ENCODE measurements at places on chromosomes 2 and 18. TPM values are rescaled to one million over a fixed set of nuclear protein-coding genes. Genes with fewer than 3 reads are reported as not detected.

CNRIP1 gene
- 4.6 TPM for total RNA-seq

ITGB6 gene
- total RNA-seq = 24.3 TPM

DYNAP gene
- total RNA-seq = not detected

SH3RF3 gene
- 6.8 TPM for total RNA-seq

ABCB11 gene
- 0.12 TPM for total RNA-seq

POU3F3 gene
- total RNA-seq = not detected

- H3K36me3 ChIP-seq = no peaks in the 10 kb centered on the region
- no peaks in the 10 kb centered on the region for H3K27me3 ChIP-seq
- peak; percentile 76 for DNase-seq
- no peak overlapping the region for H3K4me3 ChIP-seq
- H3K27ac ChIP-seq = peak overlapping the region; percentile 90
These were observed 179.0 kb downstream of the KLHL29 start for GRCh38 chr2:23563673-23564614.

GRCh38 chr2:65344182-65344581, 88.2 kb downstream of the SPRED2 start:
- no peak for DNase-seq
- no peak overlapping the region for H3K27ac ChIP-seq
- no peaks in the 10 kb centered on the region for H3K4me1 ChIP-seq
- no peaks in the 10 kb centered on the region for H3K36me3 ChIP-seq
- no peaks in the 10 kb centered on the region for H3K27me3 ChIP-seq

- no peak overlapping the region for H3K4me3 ChIP-seq
- H3K27me3 ChIP-seq = no peaks in the 10 kb centered on the region
- DNase-seq = no peak
- no peaks in the 10 kb centered on the region for H3K4me1 ChIP-seq
These were observed 118.4 kb downstream of the BMPR2 start for GRCh38 chr2:202494300-202495229.

- no peak overlapping the region for H3K4me3 ChIP-seq
- H3K27me3 ChIP-seq = no peaks in the 10 kb centered on the region
These were observed 51.7 kb downstream of the SNTG2 start for GRCh38 chr2:1002350-1002749.

DNA sequence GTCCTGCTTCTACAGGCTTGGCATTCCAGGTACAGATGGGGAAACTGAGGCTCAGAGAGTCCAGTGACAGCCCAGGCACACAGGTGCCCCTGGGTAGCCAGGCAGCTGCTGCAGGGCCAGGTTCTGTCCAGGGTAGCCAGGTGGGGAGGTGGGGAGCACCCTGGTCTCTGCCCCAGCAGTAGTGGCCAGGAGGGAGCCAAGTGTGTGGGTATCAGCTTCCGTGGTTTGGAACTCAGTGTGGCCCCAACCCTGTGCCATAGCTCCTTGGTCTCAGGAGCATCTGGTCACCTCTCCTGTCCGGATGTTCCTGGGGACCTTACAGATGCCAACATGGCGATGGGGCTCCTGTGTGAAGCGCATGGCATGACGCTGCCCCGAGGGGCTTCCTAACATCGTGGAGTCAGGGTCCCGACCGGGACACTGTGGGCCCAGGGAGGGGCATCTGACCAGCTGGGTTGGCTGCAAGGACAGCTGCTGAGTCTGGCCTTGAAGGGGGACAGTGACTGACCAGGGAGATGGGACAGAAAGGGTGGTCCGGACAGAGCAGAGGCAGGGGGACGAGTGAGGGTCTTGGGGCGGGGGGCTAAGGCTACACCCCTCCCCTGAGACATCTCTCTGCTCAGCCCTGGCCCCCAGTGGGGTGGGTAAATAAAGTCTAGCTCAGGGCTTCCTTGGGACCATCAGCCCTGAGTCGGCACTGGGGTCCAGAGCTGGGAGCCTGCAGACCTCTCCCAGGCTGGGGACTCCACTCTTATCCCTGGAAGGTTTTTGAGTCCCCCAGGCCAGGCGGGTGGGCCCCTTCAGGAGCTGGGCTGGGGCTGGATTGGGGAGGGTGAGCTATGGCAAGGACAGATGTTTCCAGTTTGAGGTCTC, 76.0 kb upstream of the SMAD7 start:
- no peak overlapping the region for H3K4me3 ChIP-seq
- H3K4me1 ChIP-seq = no peaks in the 10 kb centered on the region
- H3K36me3 ChIP-seq = no peaks in the 10 kb centered on the region
- no peak overlapping the region for H3K27ac ChIP-seq
- no peaks in the 10 kb centered on the region for H3K27me3 ChIP-seq

DNA sequence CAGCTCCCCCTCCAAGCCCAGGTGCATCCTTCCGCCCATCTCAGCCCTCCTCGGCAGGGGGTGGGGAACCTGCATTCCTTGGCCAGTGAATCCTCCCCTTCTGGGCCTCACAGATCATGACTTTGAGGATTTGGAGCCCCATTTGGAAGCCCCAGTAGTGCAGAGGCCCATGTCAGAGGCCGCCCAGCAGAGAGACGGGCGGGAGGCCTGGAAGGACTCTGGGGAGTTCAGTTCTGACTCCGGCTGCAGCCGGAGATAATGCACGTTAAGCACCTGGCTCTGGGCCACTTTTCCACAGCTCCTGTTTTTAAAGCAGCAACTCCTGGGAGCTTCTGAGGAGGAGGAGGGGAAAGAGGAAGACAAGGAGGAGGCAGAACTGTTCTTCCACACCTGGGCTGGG, 14.9 kb downstream of the ATOH8 start:
- no peaks in the 10 kb centered on the region for H3K27me3 ChIP-seq
- H3K4me3 ChIP-seq = no peak overlapping the region
- H3K36me3 ChIP-seq = peaks cover 25% of the 10 kb centered on the region
- no peak overlapping the region for H3K27ac ChIP-seq
- H3K4me1 ChIP-seq = peaks cover 60% of the 10 kb centered on the region

GRCh38 chr18:62454527-62454926, 68.3 kb upstream of the ZCCHC2 start:
- no peaks in the 10 kb centered on the region for H3K36me3 ChIP-seq
- H3K27me3 ChIP-seq = no peaks in the 10 kb centered on the region
- no peak overlapping the region for H3K4me3 ChIP-seq
- H3K27ac ChIP-seq = no peak overlapping the region
- H3K4me1 ChIP-seq = peaks cover 41% of the 10 kb centered on the region

DNA sequence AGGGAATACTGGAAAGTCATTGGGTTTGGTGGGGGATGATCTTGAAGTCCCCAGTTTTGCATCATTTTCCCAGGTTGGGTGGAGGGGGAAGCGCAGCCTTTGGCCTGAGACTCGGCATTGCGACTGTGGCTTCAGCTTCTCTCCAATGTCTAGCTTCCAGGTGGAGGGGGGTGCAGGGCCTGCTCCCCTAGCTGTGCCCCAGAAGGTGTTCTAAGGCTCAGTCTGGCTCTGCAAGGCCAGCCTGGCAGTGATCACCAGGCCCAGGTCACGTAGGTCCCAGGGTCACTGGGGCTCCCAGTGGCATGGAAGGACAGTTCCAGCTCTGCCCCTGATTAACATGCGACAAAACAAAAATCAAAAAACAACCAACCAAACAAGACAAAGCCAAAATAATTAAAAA, 56.9 kb upstream of the HAAO start:
- H3K4me3 ChIP-seq = no peak overlapping the region
- H3K36me3 ChIP-seq = no peaks in the 10 kb centered on the region
- DNase-seq = no peak
- H3K27me3 ChIP-seq = no peaks in the 10 kb centered on the region

GRCh38 chr2:68911709-68912108, 40.5 kb upstream of the BMP10 start:
- H3K36me3 ChIP-seq = no peaks in the 10 kb centered on the region
- no peak for DNase-seq
- no peaks in the 10 kb centered on the region for H3K4me1 ChIP-seq
- H3K4me3 ChIP-seq = no peak overlapping the region
- H3K27ac ChIP-seq = no peak overlapping the region

GRCh38 chr2:141595316-141595920, 535.4 kb downstream of the LRP1B start:
- no peak for DNase-seq
- no peak overlapping the region for H3K27ac ChIP-seq
- H3K36me3 ChIP-seq = no peaks in the 10 kb centered on the region

DNA sequence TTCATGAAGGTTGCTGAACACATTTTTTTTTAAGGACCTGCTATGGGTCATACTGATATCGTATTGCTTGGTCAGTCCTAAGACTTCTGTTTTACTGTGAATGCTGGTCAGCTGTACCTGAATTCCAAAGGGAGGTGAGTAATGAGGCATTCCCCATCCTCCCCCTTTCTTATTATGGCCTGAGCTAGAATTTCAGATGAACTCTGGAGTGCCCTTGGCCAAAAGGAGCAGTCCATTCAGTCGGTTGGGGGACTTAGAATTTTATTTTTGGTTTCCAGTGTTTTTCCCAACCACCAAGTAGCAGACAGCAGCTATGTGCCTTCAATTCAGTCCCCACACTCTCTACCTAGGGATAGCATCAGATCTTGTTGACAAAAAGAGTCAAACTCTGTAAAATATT, 26.9 kb upstream of the PDCL3 start:
- H3K27me3 ChIP-seq = peaks cover 3% of the 10 kb centered on the region
- H3K27ac ChIP-seq = no peak overlapping the region
- DNase-seq = no peak
- no peaks in the 10 kb centered on the region for H3K4me1 ChIP-seq
- no peak overlapping the region for H3K4me3 ChIP-seq

DNA sequence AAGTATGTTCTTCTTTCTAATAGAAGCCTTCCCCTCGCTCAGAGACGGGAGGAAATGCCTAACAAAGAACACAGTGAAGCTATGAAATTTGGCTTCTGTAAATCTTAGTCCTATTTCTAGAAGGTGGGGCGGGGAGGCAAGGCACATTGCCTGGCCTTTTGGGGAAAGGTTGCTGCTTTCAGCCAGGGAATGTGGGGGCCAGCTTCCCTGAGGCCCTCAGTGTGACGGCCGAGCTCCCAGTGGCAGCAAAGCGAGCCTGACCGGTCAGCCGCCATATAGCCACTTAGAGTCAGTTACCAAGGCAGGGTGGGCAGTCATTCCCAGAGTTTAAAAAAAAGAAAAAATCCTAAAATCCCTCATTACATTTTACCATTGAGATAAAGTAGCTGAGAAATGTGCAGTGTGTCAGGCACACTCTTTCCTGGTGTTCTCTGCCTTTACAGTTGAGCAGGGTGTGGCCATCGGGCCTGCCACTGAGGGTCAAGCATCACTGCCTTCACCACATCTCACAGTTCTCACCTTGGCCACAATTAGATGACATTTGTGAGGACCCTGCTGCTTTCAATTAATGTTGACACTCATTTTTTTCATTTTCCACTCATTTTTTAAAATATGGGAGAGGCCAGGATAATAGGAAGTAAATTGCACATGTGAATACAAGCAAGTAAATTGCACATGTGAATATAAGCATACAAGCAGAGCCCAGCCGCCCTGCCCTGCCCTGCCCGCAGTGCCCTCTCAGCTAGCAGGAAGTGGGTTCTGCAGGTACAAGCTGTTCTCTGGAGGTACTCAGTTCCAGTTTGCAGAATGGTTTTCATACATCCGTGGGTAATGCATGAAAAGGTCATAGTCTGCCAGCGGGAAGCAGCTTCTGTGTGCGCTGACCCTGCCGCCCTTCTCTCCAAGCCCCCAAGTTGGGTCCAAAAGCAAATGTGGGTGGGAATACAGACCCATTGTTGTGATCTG, 76.9 kb downstream of the WDSUB1 start:
- no peak overlapping the region for H3K4me3 ChIP-seq
- no peaks in the 10 kb centered on the region for H3K36me3 ChIP-seq
- H3K27ac ChIP-seq = no peak overlapping the region
- peaks cover 6% of the 10 kb centered on the region for H3K4me1 ChIP-seq
- H3K27me3 ChIP-seq = no peaks in the 10 kb centered on the region

DNA sequence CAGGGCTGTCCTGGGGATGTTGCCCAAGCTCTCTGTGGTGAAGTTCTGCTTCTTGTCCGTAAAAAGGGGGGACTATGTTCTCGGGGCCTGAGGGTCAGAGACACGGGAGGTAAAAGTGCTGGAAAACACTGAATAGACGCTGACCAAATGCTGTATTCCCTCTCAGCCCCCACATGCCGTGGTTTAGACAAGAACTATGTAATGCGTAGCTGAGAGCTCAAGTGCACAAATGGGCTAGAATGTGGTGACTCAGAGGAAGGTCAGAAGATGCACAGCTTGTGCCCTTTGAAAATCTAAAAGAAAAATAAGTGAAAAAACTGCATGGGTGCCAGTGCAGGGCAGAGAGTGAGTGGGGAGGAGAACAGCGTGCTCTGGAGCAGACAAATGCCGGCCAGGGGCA, 80.3 kb upstream of the MAP4K4 start:
- no peaks in the 10 kb centered on the region for H3K36me3 ChIP-seq
- H3K27me3 ChIP-seq = no peaks in the 10 kb centered on the region
- H3K27ac ChIP-seq = no peak overlapping the region
- no peak overlapping the region for H3K4me3 ChIP-seq

- H3K4me1 ChIP-seq = peaks cover 46% of the 10 kb centered on the region
- peak overlapping the region; percentile 23 for H3K4me3 ChIP-seq
- no peaks in the 10 kb centered on the region for H3K27me3 ChIP-seq
- peak; percentile 65 for DNase-seq
- H3K36me3 ChIP-seq = no peaks in the 10 kb centered on the region
These were observed 26.9 kb upstream of the TTN start for GRCh38 chr2:178834086-178834485.

- no peak overlapping the region for H3K4me3 ChIP-seq
- H3K36me3 ChIP-seq = no peaks in the 10 kb centered on the region
- H3K27ac ChIP-seq = no peak overlapping the region
- no peak for DNase-seq
- H3K27me3 ChIP-seq = no peaks in the 10 kb centered on the region
- no peaks in the 10 kb centered on the region for H3K4me1 ChIP-seq
These were observed 93.4 kb downstream of the PARD3B start for GRCh38 chr2:204638471-204639194.

DNA sequence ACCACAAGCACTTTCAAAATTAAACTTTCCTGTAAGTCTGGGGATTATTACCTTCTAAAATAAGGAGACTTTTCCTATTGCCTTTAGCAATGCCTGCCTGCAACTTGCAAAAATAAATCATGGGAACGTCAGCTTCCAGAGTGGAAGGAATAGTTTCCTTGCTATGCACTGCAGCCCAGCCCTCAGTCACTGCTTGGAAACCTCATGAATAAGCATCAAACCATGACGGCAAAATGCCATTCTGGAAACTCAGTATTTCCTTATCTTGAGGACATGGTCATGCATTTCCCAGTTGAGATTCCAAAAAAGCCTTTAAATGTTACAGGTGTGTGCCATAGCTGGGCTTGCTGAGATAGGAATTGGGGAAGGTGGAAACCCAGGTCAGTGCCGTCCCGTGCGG, 84.2 kb upstream of the OTOS start:
- H3K36me3 ChIP-seq = no peaks in the 10 kb centered on the region
- no peaks in the 10 kb centered on the region for H3K27me3 ChIP-seq
- H3K27ac ChIP-seq = no peak overlapping the region
- no peak overlapping the region for H3K4me3 ChIP-seq

DNA sequence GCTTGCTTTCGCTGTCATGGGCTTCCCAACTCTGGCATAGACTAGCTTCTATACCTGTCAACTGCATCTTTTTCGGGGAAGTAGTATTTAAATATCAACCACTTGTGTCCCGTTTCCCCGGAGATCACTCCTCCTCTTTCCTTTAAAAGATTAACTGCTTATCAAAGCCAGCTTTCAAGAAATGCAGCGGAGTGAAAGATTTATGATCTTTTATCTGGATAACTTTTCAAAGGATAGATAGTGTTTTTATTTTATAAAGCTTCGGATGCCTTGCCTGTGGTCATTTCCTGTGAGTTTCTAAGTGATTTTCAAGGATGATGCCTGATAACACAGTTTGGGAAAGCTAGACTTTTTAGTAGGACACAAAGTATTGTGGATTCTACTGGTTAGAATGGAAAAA, 2.9 kb upstream of the IGFBP5 start:
- peaks cover 63% of the 10 kb centered on the region for H3K4me1 ChIP-seq
- peak overlapping the region; percentile 63 for H3K27ac ChIP-seq
- no peak for DNase-seq
- H3K27me3 ChIP-seq = no peaks in the 10 kb centered on the region
- no peaks in the 10 kb centered on the region for H3K36me3 ChIP-seq

All from psoas muscle (tissue), 8 donors.